Left forelimb (tissue), 1 donor: ENCODE measurements at places on chromosomes 6 and 20.
A peak's percentile ranks its signal among the peaks of the same experiment; 100 is the strongest.

DNA sequence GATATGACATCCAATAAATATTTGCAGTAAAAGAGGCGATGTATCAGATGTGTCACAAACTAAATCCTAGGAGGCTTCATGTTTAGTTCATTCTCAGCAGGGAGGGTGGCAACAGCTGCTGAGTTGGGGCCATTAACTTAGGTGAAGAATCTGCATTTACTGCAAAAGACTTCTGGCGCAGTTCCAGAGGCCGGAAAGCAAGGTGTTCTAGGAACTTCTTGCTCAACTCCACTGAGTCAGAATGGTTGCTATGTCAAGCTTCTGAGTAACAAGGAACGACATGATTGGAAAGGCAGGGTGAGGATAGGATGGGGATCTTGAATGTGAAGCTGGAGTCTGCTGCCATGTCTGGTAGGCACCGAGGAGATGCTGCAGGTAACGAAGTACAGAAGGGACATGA, 11.7 kb downstream of the ADNP start:
- no peak for DNase-seq

GRCh38 chr20:60219984-60220562, 261.9 kb downstream of the CDH26 start:
- DNase-seq = no peak

GRCh38 chr6:158564243-158565121, 4.6 kb downstream of the TMEM181 start:
- no peak for DNase-seq

- DNase-seq = no peak
Observed at GRCh38 chr6:37232430-37233017, 25.0 kb upstream of the TBC1D22B start.

GRCh38 chr6:27138837-27139755, 108.4 kb upstream of the PRSS16 start:
- peak; percentile 86 for DNase-seq

- no peak for DNase-seq
Observed at GRCh38 chr6:119430805-119431204, 81.2 kb upstream of the MAN1A1 start.

GRCh38 chr20:22684763-22685443, 100.5 kb upstream of the FOXA2 start:
- DNase-seq = no peak

GRCh38 chr6:104606361-104606760, 253.4 kb downstream of the HACE1 start:
- DNase-seq = no peak
